ENCODE measurements at places on chromosomes 2 and 18. TPM values are rescaled to one million over a fixed set of nuclear protein-coding genes. Genes with fewer than 3 reads are reported as not detected.

The NT5C1B gene
- total RNA-seq = 0.10 TPM

The MDH1B gene
- total RNA-seq = 0.64 TPM

The GTF2A1L gene
- 0.24 TPM for total RNA-seq

The UGT1A9 gene
- total RNA-seq = not detected

The HOXD9 gene
- 0.12 TPM for total RNA-seq

The DNAJC5G gene
- total RNA-seq = not detected

The IL1A gene
- 0.05 TPM for total RNA-seq

The PKDCC gene
- 65.5 TPM for total RNA-seq

The STARD7 gene
- total RNA-seq = 58.6 TPM

The PIEZO2 gene
- total RNA-seq = 2.1 TPM

The RIT2 gene
- not detected for total RNA-seq

The POTEI gene
- total RNA-seq = not detected

The TMEM247 gene
- total RNA-seq = not detected

The GRB14 gene
- total RNA-seq = 0.39 TPM

The PSMA8 gene
- total RNA-seq = not detected

The PRSS56 gene
- not detected for total RNA-seq

The CYP27A1 gene
- total RNA-seq = 15.7 TPM

The CROCC2 gene
- total RNA-seq = 0.12 TPM

The ST6GAL2 gene
- 4.7 TPM for total RNA-seq

The SLC14A1 gene
- 4.1 TPM for total RNA-seq

The GALNT3 gene
- 0.69 TPM for total RNA-seq

The NMUR1 gene
- not detected for total RNA-seq

The DPP10 gene
- not detected for total RNA-seq

The RAB6D gene
- total RNA-seq = not detected

The STARD6 gene
- total RNA-seq = not detected

The KCNE4 gene
- 8.2 TPM for total RNA-seq

The MAP4K3 gene
- total RNA-seq = 28.5 TPM

The EGR4 gene
- not detected for total RNA-seq
